SJCRH30 (cell line): ENCODE measurements at places on chromosomes 3 and 15. TPM values are rescaled to one million over a fixed set of nuclear protein-coding genes. Genes with fewer than 3 reads are reported as not detected.

Gene SLC22A14
- total RNA-seq, result not detected in 2 replicates

Gene TEX264
- 34.7 and 35.0 TPM in 2 replicates for total RNA-seq

Gene SLC7A14
- total RNA-seq, result not detected in 2 replicates

Gene INKA1
- 0.20 and 0.61 TPM in 2 replicates for total RNA-seq

GRCh38 chr15:85333132-85333831, 47.1 kb upstream of the AKAP13 start:
- no peak overlapping the region for H3K27ac ChIP-seq
- peak; percentile 33 for DNase-seq
- H3K27me3 ChIP-seq, result no peaks in the 10 kb centered on the region

- no peak for DNase-seq
- no peak overlapping the region for H3K4me3 ChIP-seq
- H3K27me3 ChIP-seq, result no peaks in the 10 kb centered on the region
- no peaks in the 10 kb centered on the region; the same call in 1 of the 2 replicates for H3K36me3 ChIP-seq
- no peak overlapping the region for H3K27ac ChIP-seq
Observed at GRCh38 chr3:11346416-11346815, 74.2 kb downstream of the ATG7 start.

GRCh38 chr3:63791974-63792373, 27.1 kb upstream of the C3orf49 start:
- H3K27ac ChIP-seq, result no peak overlapping the region
- no peaks in the 10 kb centered on the region for H3K27me3 ChIP-seq
- H3K4me3 ChIP-seq, result no peak overlapping the region
- DNase-seq, result no peak
- no peaks in the 10 kb centered on the region for H3K36me3 ChIP-seq

GRCh38 chr3:177362626-177363025, 165.3 kb upstream of the TBL1XR1 start:
- H3K36me3 ChIP-seq, result no peaks in the 10 kb centered on the region
- peaks cover 13% of the 10 kb centered on the region for H3K4me1 ChIP-seq
- peak overlapping the region; percentile 15; the same call in 1 of the 2 replicates for H3K27ac ChIP-seq
- peak; percentile 52 for DNase-seq

- DNase-seq, result no peak
- H3K36me3 ChIP-seq, result no peaks in the 10 kb centered on the region
- no peak overlapping the region for H3K27ac ChIP-seq
- H3K27me3 ChIP-seq, result no peaks in the 10 kb centered on the region
Observed at GRCh38 chr3:157914882-157915281, 191.3 kb downstream of the SHOX2 start.

DNA sequence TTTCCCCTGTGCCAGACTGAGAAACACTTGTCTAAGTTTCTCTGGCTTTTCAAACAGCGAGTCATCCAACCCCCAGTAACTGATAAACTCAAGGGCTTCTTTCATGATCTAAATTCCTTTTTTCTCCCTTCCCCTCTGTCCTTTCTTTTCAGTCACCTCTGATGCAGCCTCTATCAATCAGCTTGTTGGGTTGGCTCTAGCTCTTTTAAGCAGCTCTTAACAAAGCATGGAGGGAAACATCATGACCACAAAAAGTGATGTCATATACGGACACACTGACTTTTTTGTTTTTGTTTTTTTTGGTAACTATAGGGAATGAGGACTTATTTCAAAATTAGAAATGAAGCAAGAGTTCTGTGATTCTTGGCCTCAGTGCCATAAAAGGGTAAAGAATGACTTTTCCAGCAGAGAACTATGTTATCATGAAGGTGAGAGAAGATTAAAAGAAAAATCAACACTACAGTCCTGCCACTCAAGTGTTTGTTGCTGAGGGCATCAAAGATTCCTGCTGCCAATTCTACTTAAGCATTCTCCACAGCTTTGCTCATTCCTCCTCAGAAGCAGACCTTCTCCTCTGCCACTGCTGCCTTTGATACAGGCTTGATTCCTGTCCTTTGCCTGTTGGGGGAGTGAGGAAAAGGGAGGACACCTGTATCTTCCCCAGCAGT, 457.0 kb upstream of the ONECUT1 start:
- no peaks in the 10 kb centered on the region for H3K27me3 ChIP-seq
- no peak overlapping the region for H3K27ac ChIP-seq
- DNase-seq, result no peak
- H3K36me3 ChIP-seq, result no peaks in the 10 kb centered on the region

DNA sequence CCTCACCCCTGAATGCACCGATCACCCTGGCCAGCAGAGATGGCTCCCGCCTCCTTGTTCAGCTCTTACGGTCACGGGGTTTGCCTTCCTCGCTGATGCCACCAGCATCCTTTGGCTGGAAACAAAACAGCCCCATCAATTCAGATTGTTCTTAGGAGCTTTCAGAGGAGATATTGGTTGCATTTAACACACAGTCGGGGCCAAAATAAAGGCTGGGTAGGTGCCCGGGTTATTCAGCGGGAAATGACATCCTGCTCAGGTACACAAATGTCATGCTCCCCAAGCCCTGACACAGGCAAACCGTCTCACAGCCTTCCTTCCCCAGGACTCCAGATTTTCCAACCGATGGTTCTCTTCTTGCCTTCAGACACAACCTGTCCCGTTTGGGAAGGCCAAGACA, 62.4 kb upstream of the MEF2A start:
- H3K4me1 ChIP-seq, result peaks cover 23% of the 10 kb centered on the region; the same call in 1 of the 2 replicates
- no peak overlapping the region for H3K4me3 ChIP-seq
- DNase-seq, result no peak
- no peaks in the 10 kb centered on the region for H3K27me3 ChIP-seq

DNA sequence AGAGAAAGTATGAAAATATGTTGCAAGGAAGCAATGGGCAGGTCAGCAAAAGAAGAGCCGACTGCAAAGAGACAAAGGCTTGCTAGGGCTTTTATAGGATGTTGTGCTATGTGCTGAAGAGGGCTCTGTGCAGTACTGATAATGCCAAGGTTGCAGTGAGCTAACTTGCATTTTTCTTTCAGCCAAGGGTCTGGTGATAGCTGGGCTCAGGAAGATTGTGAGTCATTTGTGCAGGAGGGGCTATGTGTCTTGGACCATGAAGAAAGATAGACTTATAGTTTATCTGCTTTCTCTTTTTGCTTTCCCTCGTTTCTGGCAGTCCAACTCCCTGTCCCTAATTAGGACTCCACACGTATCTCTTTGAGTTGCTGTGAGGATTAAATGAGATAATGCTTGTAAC, 64.5 kb upstream of the LRIG1 start:
- H3K27ac ChIP-seq, result no peak overlapping the region
- no peaks in the 10 kb centered on the region for H3K4me1 ChIP-seq
- no peak for DNase-seq
- no peaks in the 10 kb centered on the region for H3K36me3 ChIP-seq
- no peaks in the 10 kb centered on the region for H3K27me3 ChIP-seq

DNA sequence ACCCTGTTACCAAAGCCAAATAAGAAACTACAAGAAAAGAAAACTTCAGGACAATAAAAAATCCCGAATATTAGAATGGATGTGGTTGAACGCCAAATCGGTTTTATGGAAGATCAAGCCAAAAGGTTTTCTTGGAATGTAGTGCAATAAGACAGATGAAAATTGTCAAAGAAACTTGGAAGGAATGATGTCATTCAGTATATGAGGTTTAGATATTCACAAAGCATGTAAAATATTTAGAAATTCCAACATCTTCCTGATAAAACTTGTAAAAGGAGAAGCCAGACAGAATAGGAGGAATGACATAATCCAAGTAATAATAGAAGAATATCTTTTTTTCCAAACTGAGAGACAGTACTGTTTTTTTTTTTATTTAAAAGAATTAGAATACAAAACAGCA, 130.3 kb upstream of the ZPLD1 start:
- H3K27ac ChIP-seq, result no peak overlapping the region
- DNase-seq, result no peak
- H3K27me3 ChIP-seq, result no peaks in the 10 kb centered on the region
- H3K36me3 ChIP-seq, result no peaks in the 10 kb centered on the region
- H3K4me3 ChIP-seq, result no peak overlapping the region

DNA sequence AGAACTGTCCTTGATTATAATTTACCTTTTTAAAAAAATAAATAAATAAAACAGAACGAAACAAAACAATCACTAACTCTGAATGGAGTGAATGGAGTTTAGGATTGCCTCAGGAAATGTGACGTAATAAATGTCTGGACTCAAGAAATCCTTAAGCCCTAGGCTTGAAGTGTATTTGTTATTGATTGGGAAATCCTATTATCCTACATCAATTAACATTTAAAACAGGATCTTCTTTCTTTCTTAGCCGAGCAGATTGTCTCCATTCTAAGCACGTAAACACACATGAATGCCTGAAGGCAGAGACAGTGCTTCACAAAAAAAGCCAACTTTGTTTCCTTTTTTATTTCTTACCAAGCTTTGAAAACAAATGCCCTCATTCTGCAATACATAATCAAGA, 33.4 kb downstream of the KAT2B start:
- H3K27ac ChIP-seq, result no peak overlapping the region
- no peaks in the 10 kb centered on the region for H3K36me3 ChIP-seq
- no peak for DNase-seq
- no peak overlapping the region for H3K4me3 ChIP-seq
- H3K27me3 ChIP-seq, result no peaks in the 10 kb centered on the region
- no peaks in the 10 kb centered on the region for H3K4me1 ChIP-seq

- H3K4me3 ChIP-seq, result no peak overlapping the region
- no peak overlapping the region for H3K27ac ChIP-seq
- DNase-seq, result no peak
- H3K36me3 ChIP-seq, result no peaks in the 10 kb centered on the region
- no peaks in the 10 kb centered on the region for H3K27me3 ChIP-seq
Observed at GRCh38 chr3:38998086-38998485, 53.7 kb downstream of the SCN11A start.

GRCh38 chr15:29563112-29563511, 259.2 kb downstream of the TJP1 start:
- no peak for DNase-seq
- peaks cover 4% of the 10 kb centered on the region; the same call in 1 of the 2 replicates for H3K4me1 ChIP-seq
- no peak overlapping the region for H3K4me3 ChIP-seq
- no peaks in the 10 kb centered on the region for H3K36me3 ChIP-seq
- H3K27me3 ChIP-seq, result no peaks in the 10 kb centered on the region

GRCh38 chr3:174220775-174221554, 638.2 kb upstream of the NAALADL2 start:
- no peaks in the 10 kb centered on the region for H3K36me3 ChIP-seq
- no peaks in the 10 kb centered on the region for H3K27me3 ChIP-seq
- no peaks in the 10 kb centered on the region for H3K4me1 ChIP-seq
- no peak overlapping the region for H3K4me3 ChIP-seq
- H3K27ac ChIP-seq, result no peak overlapping the region

- H3K27ac ChIP-seq, result no peak overlapping the region
- H3K4me1 ChIP-seq, result peaks cover 17% of the 10 kb centered on the region
- DNase-seq, result no peak
Observed at GRCh38 chr3:123692041-123692440, 107.2 kb upstream of the HACD2 start.

GRCh38 chr3:179503640-179504039, 52.4 kb upstream of the GNB4 start:
- no peaks in the 10 kb centered on the region for H3K36me3 ChIP-seq
- H3K4me1 ChIP-seq, result no peaks in the 10 kb centered on the region
- H3K27me3 ChIP-seq, result no peaks in the 10 kb centered on the region
- no peak overlapping the region for H3K4me3 ChIP-seq
- DNase-seq, result no peak
